ENCODE measurements at places on chromosomes 3 and 15. TPM values are rescaled to one million over a fixed set of nuclear protein-coding genes. Genes with fewer than 3 reads are reported as not detected.

- no peak for DNase-seq
Observed at GRCh38 chr3:130354430-130354829, 9.0 kb downstream of the COL6A5 start.

DNA sequence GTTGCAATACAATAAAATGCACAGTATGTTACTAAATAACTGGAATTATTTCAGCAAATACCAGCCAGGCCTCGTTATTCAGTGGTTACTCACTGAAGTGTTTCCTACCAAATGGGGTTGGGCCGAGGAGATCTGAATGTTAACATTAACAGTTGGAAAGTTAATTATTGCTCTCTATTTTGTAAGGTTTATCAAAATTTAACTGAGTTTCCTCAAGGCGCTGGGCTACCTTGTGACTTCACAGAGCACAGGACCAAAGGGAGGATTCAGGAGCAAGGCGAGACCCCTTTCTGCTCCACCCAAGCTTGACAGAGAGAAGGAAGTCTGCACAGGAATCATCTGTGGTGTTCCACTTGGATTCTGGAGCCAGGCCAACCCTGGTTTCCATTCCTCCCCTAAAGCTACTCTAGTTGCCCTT lies 21.6 kb downstream of the ADAMTS9 start:
- DNase-seq = no peak

- no peak for DNase-seq
Observed at GRCh38 chr15:82543160-82543559, 2.9 kb upstream of the RPS17 start.

GRCh38 chr3:37494216-37494615 lies 319.8 kb upstream of the LRRFIP2 start:
- no peak for DNase-seq

DNA sequence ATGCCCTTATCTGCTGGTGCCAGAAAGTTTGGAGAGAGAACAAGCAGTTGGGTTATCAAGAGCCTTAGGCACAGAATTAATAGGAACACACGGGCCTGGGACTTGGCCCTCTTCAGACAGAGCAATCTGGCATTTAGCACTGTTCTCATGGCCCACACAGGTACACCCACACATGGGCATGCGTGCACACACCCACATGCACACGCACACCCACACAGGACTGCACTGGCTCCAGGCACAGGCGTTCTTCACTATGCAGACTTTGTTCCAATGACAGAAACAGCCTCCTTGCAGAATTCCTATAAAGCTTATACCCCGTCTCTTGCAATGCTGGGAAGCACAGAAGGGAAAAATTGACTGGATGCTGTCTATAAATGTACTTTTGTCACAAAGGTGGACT lies 36.3 kb downstream of the TMEM44 start:
- no peak for DNase-seq

DNA sequence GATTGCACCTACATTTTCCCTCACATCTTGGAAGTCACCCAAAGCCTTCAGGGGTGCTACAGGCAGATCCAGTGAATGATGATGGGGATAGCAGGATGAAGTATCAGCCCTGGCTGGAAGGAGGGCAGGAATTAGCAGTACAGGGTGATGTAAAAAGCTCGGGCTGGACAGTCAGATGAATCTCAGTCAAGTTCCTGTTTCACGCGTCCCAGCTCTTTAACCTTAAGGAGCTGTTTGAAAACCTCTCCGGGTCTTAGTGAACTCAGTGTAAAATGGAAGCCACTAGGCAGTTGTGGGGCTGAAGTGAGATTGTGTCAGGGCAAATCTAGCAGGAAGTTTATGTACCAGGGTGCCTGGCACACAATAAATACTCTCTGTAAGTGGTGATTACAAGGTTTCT lies 166.4 kb upstream of the PROK2 start:
- no peak for DNase-seq

- DNase-seq = no peak
Observed at GRCh38 chr3:8665407-8665896, 20.9 kb upstream of the SSUH2 start.

- no peak for DNase-seq
Observed at GRCh38 chr3:129238945-129239705, 10.3 kb upstream of the COPG1 start.

DNA sequence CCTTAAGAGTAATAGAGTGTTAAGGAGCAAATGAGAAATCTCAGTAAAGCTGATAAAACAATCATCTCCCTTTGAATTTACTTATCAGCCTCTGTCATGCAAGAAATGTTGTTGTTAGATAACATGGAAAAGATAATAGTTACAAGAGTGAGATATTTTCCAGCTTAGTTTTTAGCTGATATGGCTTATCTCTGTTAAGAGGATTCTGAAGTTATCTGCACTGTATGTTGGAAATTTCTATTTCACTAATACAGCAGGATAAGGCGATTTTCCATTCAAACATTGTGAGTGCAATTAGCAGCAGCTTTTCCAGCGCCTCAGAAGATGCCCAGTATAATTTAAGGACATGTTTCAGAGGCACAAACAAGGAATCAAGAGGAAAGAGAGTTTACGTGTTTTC lies 262.9 kb downstream of the CNTN6 start:
- DNase-seq = no peak

GRCh38 chr15:41971895-41972252 lies 483 bp downstream of the EHD4 start:
- no peak for DNase-seq

DNA sequence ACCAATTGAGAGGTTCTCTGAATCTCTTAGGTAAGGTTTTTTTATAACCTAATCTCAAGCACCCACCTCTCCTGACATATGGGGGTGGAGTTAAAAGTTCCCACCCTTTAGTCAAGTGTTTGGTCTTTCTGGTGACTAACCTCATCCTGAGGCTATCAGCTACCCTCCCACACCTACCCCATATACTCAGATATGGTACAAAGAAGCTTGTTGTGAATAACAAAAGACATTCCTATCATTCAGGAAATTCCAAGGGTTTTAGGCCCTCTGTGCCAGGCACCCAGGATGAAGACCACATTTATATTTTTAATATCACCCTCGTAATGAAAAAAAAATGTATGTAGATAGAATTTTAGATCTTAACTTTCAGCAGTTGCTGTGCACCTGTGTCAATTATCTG lies 9.0 kb downstream of the CHMP2B start:
- DNase-seq = no peak

DNA sequence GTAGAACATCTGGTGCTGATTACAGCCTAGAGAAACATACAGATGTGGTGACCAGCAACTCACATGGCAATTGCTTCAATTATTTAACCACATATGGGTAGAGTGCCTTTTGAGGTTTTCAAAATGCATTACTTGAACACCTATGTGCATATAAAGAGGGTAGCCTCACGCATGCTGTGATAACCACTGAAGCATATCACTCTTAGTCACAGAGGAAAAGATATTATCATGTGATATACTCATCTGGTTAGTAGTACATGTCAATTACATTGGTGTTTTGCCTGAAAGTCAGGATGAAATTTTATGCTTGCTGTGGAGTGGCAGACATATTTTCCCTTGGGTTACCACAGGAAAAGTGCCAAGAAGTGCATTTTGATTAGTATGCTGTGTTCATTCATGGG lies 459.3 kb upstream of the AGTR1 start:
- DNase-seq = peak; percentile 42

GRCh38 chr3:4693620-4694019 lies 200.5 kb downstream of the ITPR1 start:
- no peak for DNase-seq

DNA sequence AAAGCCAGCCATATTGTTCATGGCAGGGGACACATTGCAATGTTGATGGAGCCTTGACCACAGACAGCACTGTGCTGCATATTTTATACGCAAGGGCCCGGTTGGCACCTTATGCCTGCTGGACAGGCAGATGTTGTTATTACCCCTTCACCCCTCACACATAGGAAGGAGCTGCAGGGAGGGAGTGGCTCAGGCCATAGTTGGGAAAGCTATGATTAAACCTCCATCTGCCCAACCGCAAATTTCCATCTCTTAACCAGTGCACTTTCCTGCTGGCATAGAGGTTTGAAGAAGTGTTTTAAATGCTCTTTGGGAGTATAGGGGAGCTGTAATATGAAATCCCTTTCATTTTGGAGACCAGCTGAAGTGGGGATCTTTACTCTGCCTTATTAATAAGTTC lies 224.7 kb downstream of the CACNA2D3 start:
- no peak for DNase-seq

DNA sequence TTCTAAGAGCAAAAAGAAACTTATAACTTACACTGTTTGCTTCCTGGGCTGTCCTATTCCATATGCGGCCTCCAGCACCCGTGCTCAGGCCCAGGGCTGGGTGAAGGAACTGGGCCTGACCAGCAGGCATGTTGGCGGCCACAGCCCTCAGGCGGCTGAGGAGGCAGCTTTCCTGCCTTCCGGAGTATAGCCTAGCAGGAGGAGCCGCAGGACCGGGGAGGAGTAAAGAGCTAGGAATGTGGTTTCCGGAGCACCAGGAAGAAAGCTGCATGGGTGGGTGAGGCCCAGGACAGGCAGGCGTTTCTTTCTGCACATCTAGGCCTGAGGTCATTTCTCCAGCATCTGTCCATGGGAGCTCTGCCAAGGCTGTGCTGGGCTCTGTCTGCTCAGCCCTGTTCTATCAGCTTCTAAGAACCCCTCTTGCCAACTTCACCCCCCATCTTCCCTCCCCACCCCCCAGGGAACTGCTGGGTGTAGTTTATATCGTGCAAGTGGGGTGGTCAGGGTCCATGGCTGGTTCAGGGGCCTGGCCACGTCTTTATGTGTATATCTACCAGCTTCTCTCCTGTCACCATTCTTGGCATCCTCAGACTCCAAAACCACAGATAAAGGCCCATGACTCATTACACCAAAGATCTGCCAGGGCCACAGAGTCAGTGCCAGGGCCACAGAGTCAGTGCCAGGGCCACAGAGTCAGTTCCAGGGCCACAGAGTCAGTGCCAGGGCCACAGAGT lies 7.8 kb upstream of the KIF7 start:
- no peak for DNase-seq

RETNLB gene
- total RNA-seq = not detected

MNS1 gene
- 13.1 TPM for total RNA-seq

GMNC gene
- total RNA-seq = 2.2 TPM

BCHE gene
- total RNA-seq = 32.1 TPM

SH3GL3 gene
- 105 TPM for total RNA-seq

RBP2 gene
- not detected for total RNA-seq

CD200R1 gene
- total RNA-seq = 2.7 TPM

GP9 gene
- not detected for total RNA-seq

LRRC31 gene
- total RNA-seq = 1.4 TPM
